ENCODE measurements at places on chromosomes 12 and 14.

DNA sequence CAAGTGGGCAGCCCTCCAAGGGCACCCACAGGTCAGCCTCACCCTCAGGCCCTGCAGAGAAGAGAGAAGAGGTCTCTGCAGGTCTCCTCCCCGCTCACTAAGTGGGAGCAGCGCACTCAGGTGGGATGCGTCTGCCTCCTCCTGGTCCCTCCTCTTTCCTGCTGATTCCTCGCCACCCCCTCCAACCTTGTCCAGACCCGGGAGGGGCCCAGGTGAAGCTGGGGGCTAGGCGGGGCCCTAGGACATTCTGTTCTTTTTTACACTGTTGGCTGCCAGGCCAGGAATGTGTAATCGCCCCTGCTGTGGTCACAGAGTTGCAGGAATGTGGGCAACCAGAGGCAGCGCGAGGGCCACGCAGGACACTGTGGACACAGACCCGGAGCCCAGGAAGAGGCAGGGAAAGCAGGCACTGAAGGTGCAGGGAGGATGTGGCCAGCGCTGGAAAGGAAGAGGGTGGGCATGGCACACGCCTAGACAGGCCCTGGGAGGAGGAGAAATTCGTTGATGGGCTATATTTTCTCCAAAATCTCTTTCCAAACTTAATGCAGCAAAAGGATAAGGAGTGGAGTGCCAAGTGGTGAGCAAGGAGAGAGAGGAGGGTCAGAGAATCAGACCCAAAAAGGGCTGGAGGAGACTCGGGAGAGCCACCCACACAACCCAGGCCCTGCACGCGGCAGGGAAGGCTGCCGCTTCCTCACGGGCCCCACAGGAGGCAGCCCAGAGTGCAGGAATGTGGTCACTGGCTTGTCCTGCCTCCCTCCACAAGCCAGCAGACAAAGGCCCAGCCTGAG, 911 bp upstream of the SCNN1A start:
- DNase-seq = no peak

- DNase-seq = no peak
Measured at GRCh38 chr12:1696800-1697199, 5.9 kb downstream of the ADIPOR2 start.

DNA sequence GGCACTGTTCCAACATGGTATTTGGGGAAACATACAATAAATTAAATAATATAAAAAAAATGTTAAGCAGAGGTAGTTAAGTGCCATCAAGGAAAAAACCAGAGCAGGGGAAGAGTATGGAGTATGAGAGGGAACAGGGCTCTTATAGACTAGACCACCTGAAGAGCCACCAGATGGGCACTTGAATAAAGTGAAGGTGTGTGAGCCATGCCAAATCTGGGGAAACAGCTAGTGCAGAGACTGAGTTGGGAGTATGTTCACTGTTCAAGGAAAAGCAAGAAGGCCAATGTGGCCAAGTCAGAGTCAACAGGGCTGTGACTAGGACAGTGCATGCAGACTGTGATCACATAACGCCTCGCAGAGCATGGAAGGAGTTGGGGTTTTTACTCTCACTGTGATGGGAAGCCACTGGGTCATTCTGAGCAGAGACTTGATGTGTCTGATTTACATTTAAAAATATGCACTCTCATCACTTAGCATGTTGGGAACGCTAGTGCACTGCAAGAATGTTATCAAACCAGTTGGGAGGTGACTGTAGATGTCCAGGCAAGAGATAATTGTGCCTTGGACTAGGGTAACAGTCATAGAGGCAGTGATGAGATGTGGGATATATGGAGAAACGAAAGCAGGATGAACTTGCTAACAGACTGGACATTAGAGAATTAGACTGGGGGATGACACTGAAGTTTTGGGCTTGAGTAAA, 25.6 kb downstream of the NDUFA12 start:
- DNase-seq = no peak

DNA sequence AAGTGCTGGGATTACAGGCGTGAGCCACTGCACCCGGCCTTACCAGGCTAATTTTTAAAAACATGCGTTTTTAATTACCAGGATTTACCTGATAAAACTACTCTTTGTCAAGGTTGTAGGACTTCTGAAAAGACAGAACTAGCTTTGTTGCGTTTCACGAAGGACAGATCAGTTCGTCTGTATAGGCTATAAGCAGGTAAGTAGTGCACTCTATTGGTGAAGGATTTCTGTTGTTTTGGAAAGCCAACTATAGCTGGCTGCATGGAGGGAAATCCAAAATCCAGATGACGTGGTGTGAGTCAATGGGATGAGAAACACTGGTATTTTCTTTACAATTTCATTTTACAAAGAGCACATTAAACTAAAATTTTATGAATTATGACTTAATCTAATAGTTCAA, 14.6 kb downstream of the GNPNAT1 start:
- no peak for DNase-seq

DNA sequence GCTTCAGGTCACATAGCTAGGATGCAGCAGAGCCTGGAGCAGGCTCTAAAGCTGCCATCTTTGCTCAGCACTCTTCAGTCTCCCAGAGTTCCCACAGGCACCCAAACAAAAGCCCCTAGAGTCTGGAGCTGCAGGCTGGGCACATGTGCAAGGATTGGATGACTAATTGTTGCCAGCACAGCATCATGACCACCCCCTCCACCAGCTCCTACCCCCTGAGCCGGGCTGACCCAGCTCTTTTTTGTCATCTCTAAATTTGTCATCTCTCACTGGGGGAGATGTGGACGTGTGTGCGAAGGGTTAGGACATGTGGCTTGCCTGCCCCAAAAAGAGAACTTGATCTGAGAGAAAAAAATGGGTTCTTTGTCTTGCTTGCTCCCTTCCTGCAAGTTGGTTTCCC, 4.3 kb upstream of the MMP19 start:
- DNase-seq = peak; percentile 32

DNA sequence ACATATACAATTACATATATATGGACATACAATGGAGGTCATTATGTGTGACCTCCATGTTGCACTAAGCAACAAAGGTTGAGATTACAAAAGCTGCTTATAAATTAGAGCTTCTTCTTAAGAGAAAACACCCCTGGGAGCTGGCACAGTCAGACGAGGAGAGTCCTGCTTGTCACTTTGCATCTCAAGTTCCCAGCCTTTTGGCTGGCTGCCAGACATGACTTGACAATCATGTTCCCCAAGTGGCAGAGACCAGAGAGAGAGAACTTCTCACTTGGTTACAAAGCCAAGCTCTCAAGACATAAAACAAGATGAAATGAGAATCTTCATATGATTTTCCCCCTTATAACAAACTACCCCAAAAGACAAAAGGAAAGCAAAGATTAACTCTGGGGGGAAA, 8.5 kb upstream of the SYNJ2BP start:
- DNase-seq = no peak

DNA sequence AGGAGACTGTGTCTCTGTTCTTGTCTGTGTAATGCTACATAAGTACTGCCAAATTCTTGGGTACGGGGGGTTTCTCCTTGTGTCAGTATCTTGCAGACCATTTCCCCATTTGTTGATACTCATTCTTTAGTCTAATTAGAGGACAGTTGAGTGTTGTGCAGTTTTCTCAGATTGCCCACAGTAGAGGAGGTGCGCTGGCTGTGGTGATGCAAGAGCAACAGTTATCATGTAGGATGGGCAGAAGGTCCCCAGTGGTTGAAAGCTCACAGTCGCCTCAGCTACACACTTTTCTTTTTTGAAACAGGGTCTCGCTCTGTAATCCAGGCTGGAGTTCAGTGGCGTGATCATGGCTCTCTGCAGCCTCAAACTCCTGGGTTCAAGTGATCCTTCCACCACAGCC, 37.8 kb upstream of the ATP2A2 start:
- DNase-seq = no peak

DNA sequence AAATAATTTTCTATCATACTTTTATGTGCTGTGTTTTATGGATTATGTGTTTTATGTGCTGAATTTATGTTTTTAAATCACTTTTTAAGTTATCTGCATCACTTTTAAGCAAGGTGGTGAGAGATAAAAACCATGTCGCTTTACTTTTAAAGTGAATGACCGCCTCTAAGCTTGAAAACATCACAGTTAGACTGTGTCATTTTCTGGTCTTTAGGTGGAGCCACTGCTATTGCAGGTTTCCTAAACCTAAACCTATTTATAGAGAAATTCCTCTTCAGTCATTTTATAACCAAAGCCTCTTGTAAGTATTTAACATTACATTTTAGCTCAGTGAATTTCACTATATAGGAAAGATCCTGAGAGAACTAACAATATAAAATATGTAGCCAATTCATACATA, 21.0 kb upstream of the MDM2 start:
- no peak for DNase-seq

- peak; percentile 36 for DNase-seq
Measured at GRCh38 chr14:75125617-75126016, 1.2 kb downstream of the NEK9 start.

GRCh38 chr12:22406627-22407026, 72.1 kb upstream of the ST8SIA1 start:
- DNase-seq = no peak

DNA sequence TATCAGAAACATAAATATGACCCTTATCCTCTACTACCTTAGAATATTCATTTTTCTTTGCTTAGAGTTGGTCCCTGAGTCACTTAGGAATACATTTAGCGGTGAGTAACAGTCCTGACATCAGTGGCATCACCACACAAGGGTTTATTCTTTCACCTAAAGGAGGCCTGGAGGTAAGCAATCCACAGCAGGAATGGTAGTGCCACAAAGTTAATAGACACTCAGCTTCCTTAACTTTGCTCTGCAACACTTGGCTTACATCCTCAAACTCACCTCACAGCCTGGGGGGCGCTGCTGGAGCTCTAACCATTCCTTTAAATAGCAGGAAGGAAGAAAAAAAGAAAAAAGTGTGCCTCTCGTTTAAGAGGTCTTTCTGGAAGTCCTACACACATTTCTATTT, 29.1 kb downstream of the BBOF1 start:
- peak; percentile 43 for DNase-seq

GRCh38 chr14:90883782-90884181, 67.6 kb upstream of the TTC7B start:
- DNase-seq = peak; percentile 76

Measured in foreskin keratinocyte (primary cell).